Stimulated activated CD8-positive, alpha-beta memory T cell treated with anti-CD3 and anti-CD28 coated beads, Interleukin-7, amount 100 ng/mL, for 48 hours (primary cell): ENCODE measurements at places on chromosomes 7 and 10.

- no peak for DNase-seq
Measured at GRCh38 chr7:152052771-152053170, 27.3 kb downstream of the GALNT11 start.

GRCh38 chr7:25234336-25234735, 6.0 kb upstream of the NPVF start:
- DNase-seq, result no peak

DNA sequence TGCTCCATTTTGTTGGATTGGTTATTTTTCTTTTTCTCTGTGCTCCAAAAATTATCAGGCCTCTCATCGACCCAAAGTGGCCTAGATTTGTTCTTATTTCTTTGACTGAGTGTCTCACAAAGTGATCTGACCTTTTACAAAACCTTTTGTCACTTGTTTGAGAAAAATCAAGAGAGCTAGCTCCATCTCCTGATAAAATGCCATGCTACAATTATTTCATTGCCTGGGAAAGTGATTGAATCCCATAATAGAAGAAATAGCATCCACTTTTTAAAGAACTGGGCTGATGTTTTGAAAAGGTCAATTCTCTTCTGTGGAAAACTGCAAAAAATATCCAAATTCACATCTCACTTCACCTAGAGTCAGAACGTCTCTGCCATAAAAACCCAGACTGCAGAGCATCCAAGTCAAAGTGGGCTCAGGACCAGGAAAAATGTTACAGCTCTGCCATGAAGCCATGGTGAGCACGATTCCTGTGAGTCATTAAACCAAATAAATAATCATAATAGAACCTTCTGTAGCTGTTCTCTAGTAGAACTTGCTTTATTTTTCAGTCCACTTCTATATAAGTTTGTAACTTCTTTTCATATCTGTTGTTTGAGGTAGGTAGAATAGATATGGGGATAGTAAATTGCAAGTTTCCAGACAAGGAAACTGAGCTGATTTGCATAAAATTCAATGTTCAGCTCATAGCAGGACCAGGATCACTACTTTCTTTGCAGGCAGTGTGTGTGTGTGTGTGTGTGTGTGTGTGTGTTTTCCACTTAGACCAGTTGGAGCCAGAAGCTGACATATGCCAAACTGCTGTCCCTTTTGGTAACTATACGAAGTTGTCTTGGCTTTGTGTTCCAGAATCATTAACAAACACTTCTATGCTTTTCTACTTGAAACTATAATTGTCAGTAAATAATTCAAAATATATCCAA, 632.5 kb upstream of the ANKRD30A start:
- no peak for DNase-seq

GRCh38 chr10:28711776-28712175, 34.5 kb downstream of the BAMBI start:
- DNase-seq, result no peak

GRCh38 chr10:528173-529165, 161.0 kb downstream of the DIP2C start:
- DNase-seq, result no peak

DNA sequence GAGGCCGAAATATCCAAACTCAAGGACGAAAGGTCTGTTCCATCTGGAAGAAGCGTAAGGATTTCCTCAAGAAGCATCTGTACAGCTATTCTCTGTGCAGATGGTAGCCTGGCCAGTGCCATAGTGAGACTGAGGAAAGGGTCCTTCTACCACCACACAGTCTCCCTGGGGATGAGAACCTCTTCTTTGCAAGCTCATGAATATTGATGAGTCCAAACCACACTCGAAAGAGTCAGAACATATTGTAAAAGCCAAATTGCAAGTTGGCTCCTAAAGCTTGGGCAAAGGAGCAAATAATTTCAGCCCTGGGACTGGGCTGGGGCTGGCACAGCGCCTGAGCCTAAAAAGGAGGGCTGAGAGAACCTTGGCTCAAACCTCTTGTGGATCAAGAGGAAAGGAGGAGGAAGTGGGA, 66.1 kb upstream of the PIP4K2A start:
- no peak for DNase-seq

- DNase-seq, result no peak
Measured at GRCh38 chr7:149558149-149558861, 60.7 kb upstream of the ZNF746 start.

DNA sequence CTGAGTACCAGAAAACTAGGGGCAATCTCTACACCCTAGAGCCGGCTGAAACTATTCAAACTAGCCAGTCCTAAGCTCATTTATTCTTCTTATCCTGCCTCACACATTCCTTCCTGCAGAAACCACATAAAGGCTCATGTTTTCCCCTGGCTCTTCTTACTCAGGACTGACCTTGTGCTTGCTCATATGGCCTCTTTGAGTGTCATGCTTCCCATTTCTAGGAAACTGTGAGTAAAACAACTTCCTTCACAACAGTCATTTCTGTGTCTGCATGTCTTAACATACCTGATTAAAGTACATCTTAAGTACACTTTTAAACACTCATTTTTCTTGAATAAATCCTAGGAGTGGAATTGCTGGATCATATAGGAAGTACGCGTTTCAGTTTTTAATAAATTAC, 52.3 kb upstream of the KIAA1217 start:
- DNase-seq, result no peak

GRCh38 chr10:23186697-23187096, 5.4 kb upstream of the PTF1A start:
- no peak for DNase-seq

- DNase-seq, result no peak
Measured at GRCh38 chr7:134060874-134061273, 66.3 kb upstream of the LRGUK start.

- no peak for DNase-seq
Measured at GRCh38 chr7:135334830-135335543, 101.3 kb downstream of the STRA8 start.

DNA sequence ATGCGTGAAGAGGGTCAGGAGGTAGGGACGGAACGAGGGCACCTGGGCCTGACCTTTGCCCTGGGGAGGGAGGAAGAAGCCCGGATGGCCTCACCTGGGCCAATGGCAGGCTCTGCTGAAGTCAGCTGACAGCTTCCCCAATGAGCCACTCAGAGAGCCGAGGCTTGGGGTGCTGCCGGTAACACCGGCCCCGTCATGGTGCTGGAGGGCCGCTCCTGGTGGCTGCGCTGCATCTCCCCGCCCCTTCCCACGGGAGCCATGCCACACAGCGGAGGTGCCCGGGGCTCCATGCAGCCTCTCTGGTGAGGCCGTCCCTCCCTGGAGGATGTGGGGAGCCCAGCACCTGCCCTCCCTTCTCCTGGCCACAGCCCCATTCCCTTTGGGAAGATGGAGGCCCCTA, 17.6 kb upstream of the MICALL2 start:
- DNase-seq, result no peak

GRCh38 chr7:157005456-157006204, 4.8 kb downstream of the MNX1 start:
- no peak for DNase-seq

- no peak for DNase-seq
Measured at GRCh38 chr10:35735412-35735811, 93.3 kb upstream of the FZD8 start.

DNA sequence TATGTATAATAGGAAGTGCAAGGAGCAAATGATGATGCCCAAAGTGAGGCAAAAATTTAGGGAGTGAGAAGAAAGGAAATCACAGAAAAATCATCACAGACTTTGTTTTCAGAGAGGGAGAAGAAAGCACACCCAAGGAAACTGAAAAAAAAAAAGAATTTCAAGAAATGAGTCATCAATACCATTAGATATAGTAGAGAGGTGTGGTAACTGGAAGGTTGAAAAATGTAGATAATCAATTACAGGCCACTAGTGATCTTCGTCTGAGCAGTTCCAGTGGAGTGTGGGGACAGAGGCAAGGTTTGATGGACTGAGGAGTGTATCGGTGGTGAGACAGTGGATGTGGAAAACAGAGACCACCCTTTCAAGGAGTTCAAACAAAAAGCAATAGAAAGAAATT, 31.7 kb downstream of the ASB4 start:
- no peak for DNase-seq

DNA sequence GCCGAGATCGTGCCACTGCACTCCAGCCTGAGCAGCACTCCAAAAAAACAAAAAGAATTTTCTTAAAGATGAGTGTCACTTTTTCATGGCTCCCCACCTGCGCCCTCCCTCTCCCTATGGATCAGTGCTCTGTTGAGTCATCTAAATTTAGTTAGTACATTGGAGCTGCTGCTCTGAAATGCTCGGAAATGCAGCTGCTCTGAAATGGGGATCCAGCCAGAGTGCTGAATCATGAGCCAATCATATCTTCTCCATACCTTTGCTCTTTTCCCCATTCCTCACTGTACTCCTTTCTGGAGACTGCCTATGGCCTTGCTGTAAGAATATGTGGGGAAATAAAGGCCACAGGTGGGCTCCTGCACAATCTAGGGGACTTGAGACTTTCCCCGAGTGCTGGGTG, 188.8 kb downstream of the ZNF438 start:
- DNase-seq, result no peak

DNA sequence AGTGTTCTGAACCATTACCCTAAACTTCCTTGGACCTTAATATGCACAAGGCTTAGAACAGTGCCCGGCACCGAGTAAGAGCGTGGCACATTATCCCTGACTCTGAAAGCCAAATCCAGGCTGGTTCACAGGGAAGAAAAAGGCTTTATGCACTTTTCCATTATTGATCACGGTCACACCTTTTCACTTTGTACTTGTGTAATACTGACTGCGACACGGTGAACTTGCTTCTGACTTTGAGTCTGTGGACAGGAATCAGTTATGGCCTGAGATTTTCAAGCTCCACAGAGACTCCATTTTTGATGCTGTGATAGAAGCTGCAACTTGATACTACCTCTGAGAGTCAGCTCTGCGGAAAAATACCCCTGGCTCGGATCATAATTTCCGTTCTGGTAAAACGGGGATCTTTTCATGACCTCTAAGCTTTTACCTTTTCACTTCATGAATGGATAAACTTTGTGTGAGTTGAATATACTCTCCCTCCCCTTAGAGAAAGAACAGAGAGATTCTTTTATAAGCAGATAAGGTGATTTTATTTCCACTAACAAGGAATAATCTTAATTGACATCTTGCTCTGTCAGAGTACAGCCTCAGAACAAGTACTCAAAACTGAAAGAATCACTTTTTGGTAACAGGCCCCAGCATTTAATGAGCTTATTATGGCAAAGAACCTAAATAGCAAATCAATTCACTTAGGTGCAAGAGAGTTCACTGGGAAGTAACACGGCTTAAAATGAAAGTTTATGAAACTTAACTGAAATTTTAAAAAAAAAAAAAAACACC, 88.8 kb downstream of the ELMO1 start:
- DNase-seq, result no peak

- no peak for DNase-seq
Measured at GRCh38 chr7:27872356-27873275, 132.7 kb downstream of the TAX1BP1 start.

DNA sequence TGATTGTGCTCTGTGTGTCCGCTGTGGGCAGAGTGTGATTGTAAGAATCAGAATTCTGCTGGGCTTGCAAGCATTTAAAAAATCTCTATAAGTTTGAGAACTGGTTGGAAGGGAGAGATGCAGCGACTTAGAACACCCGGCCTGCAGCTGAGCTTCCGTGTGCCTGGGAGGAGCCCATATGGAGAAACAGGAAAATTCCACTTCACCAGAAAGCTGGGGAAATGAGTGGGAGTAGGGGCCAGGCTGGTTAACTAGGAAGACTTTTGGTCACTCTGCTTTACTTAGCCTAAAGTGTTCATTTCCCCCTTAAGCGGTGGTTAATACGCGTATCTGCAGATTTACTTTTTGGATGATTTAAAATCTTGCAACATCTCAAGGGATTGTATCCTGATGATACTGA, 72.2 kb downstream of the TCF7L2 start:
- DNase-seq, result no peak

- DNase-seq, result no peak
Measured at GRCh38 chr10:30903397-30904138, 128.1 kb downstream of the ZNF438 start.

DNA sequence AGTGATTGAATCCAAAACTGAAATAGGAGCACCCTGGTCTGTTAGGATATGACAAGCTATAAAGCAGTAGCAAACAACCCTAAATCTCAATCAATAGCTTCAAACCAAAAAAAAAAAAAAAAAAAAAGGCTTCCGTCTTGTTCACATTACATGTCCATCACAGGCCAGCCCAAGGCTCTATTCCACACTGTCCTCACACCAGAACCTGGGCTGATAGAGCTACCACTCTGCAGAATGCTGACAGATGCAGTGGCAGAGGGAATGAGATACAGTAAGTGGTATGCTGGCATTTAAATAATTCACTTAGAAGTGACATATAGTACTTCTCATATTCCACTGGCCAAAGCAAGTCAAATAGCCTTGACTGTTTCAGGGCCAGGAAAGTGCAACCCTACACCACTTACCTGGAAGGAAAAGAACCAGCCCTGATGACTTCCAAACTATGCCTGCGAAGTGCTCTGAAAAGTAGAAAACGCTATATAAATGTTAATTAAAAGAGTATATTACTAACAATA, 5.8 kb downstream of the CDCA7L start:
- no peak for DNase-seq

- DNase-seq, result no peak
Measured at GRCh38 chr7:69399401-69399800, 198.9 kb upstream of the AUTS2 start.

- DNase-seq, result no peak
Measured at GRCh38 chr10:36324831-36325230, 682.7 kb upstream of the FZD8 start.

- no peak for DNase-seq
Measured at GRCh38 chr10:5334196-5334880, 30.4 kb upstream of the UCN3 start.
